NCI-H1417 (cell line): ENCODE measurements at places on chromosomes 11 and 22.

DNA sequence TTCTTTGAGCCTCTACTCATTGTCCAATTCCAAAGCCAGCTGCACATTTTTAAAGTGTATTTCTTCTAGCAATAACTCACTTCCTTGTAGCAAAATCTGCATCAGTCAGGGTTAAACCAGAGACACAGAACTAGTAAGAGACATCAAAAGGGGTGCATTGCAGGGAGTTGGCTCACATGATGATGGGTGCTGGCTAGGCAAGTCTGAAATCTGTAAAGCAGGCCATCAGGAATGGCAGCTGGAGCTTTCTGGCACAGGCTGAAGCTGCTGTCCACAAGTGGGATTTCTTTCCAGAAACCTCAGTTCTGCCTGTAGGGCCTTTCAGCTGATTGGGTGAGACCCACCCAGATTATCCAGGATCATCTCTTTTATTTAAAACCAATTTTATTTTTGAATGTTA is 698.1 kb downstream of the NTM start:
- no peak for DNase-seq

DNA sequence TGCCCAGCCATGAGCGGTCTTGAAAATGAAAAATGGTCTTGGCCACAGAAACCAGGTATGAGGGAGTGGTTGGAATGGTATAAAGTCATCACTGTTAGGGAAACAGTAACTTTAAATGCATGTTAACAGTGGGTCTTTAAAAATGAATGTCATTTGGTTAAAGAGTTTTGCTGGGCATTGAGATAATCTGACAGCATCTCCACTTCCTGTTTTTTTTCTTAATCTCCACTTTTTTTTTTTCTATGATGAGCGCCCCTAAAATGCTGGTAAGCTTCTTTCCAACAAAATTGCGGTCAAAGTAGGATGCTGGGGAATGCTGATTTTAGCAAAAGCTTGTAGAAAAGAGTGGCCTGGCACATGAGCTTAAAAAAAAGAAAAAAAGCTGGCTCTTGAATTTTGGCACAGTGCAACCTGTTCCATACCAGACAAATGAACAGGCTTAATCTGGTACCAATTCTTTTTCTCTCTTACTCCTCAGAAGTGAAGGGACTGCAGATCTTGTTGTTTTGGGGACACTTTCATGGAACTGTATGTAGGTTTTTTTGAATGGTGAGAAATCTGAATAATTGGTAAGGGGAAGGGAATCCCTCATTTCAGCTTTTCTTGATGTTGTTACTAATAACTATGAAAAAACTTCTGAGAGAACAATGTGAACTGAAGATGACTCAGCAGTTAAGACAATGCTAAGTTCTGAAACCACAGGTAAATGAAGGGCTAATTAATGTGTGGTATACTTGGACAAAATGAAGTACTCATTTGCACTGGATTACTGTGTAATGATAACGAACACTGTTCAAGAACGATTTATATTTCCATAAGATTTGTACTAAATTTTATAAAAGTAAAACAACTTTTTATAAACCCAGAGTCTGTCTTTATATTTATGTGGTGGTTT is 3.1 kb upstream of the ARHGEF12 start:
- no peak for DNase-seq

DNA sequence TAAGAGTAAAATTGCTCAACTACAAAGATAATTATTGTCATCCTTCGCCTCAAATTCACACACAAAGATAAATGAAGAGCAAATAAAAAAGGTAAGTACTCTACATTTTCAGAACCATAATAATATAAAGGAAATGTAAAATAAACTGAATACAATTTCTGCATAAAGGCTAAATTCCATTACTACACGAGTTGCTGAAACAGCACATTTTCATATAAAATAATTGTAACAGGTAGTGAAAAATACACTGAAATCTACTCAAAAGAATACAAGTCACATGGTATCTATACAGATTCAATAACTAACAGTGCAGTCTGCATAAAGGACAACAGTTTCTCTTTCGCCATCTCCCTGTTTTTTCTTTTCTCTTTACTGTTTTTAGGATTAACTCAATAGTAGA is 54.8 kb upstream of the GAB2 start:
- DNase-seq, result no peak

DNA sequence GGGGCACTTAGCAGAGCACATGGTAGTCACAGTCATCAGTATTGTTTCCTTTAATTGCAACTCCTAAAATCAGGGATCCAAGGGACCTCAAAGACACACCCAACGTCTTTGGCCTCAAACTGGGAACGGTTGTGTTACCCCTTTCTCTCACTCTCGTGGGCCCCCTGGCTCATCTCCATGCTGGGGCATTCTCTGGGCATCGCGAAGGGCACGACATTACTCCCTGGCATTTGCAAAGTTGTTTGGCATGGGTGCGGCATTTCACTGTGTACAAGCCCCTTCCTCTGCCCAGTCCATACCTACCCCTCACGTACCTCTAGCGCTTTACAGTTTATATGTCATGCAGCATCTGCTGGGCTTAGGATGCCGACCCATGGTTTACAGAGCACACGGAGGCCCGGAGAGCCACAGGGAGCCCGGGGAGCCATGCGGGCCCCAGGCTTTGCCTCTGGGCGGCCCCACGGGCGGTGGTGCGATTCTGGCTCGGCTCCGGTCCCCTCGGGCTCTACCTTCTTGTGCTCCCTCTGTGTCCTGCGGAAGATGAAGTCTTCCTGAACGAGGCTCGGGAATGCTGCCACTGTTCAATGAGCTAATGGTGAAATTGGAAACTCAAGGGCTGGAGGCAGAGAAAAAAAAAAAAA is 21.9 kb upstream of the CACNG2 start:
- DNase-seq, result no peak

- DNase-seq, result peak; percentile 80
Observed at GRCh38 chr11:35662061-35662648, 420 bp upstream of the TRIM44 start.

DNA sequence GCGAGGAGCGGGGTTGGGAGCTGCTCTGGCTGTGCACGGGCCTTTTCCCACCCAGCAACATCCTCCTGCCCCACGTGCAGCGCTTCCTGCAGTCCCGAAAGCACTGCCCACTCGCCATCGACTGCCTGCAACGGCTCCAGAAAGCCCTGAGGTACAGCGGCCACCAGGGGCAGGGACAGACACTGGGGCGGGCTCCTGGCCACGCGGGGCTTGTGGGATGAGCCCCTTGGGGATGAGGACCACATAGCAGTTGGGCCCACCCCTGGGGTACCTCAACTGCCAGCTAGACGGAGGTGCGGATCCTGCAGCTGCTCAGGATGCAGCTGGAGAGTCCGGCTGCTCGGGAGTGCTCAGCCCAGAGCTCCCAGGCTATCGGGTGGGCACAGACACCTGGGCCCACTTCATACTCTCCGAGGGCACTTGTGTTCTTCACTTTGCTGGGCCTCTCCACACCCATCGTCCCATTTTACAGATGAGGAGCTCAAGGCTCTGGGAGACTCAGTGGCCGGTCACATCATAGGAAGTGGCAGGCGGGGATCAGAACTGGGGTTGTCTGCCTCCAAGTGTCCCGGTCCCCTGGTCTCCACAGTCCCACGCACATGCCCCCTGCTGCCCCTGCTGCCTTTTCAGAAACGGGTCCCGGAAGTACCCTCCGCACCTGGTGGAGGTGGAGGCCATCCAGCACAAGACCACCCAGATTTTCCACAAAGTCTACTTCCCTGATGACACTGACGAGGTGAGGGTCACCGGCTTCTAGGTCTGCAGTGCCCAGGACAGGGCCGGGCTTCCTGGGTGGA is 77.6 kb downstream of the MYO7A start:
- no peak for DNase-seq
